Naive thymus-derived CD8-positive, alpha-beta T cell (primary cell): ENCODE measurements at places on chromosomes 7 and 10. TPM values are rescaled to one million over a fixed set of nuclear protein-coding genes. Genes with fewer than 3 reads are reported as not detected.

Gene MTERF1
- total RNA-seq = 33.2 TPM

Gene OLAH
- not detected for total RNA-seq

Gene TNRC18
- 41.0 TPM for total RNA-seq

Gene CDH23
- 10.2 TPM for total RNA-seq

Gene PNLIPRP3
- not detected for total RNA-seq

Gene NUDT13
- 3.4 TPM for total RNA-seq

Gene REEP3
- 10.7 TPM for total RNA-seq

Gene TSC22D4
- 128 TPM for total RNA-seq

Gene NXPH1
- total RNA-seq = not detected

Gene MCM10
- 0.34 TPM for total RNA-seq

Gene NEUROD6
- not detected for total RNA-seq

Gene ACSM6
- total RNA-seq = not detected

Gene MBL2
- total RNA-seq = not detected

Gene ZNF777
- total RNA-seq = 18.9 TPM

Gene CTAGE4
- 1.8 TPM for total RNA-seq

Gene OR9A4
- total RNA-seq = not detected

Gene ZP3
- 2.3 TPM for total RNA-seq

Gene RALA
- 39.7 TPM for total RNA-seq

Gene GJD4
- total RNA-seq = not detected
